Central memory CD8-positive, alpha-beta T cell (primary cell): ENCODE measurements at places on chromosomes 1 and 21.

- H3K27ac ChIP-seq: no peak overlapping the region
- no peaks in the 10 kb centered on the region for H3K36me3 ChIP-seq
- H3K4me3 ChIP-seq: no peak overlapping the region
- no peaks in the 10 kb centered on the region for H3K4me1 ChIP-seq
These were observed 106.6 kb downstream of the DUSP10 start for GRCh38 chr1:221635305-221635704.

- H3K4me1 ChIP-seq: peaks cover 61% of the 10 kb centered on the region
- H3K27me3 ChIP-seq: no peaks in the 10 kb centered on the region
- peak; percentile 65 for DNase-seq
- peak overlapping the region; percentile 73 for H3K4me3 ChIP-seq
- H3K36me3 ChIP-seq: peaks cover 15% of the 10 kb centered on the region
These were observed 5.7 kb upstream of the ZNF683 start for GRCh38 chr1:26378088-26378878.

DNA sequence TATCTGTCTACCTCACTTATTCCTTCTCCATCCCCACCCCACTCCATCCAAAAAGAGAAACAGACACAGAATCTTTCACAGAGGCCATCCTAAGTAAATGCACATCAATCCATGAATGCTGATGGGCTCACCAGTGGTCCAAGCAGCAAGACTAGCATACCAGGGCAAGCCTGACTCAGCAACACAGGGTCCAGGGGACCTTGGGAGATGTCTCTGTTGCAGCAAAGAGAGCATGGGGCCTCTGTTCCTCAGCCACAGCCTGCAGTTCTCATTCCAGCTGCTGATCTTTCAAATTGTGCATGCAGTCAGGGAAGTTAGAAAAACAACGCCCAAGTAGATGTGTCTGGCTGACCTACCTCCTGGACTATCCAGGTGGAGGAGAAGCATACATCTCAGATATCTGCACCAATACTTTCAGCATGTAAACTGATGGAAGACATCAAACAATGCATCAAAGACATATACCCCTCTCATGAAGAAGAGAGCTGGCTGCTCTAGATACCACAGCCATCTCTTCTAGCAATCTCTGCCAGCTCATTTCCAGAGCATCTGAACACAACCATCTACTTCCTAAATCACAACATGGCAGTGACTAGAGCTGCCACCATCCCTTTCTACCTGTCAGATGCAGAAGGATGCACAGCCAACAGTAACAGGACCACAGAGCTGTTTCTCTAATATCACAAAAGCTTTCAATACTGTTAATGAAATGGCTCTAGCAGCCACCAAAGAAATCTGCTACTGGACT lies 54.5 kb downstream of the CD34 start:
- H3K36me3 ChIP-seq: peaks cover 21% of the 10 kb centered on the region
- no peaks in the 10 kb centered on the region for H3K27me3 ChIP-seq
- no peak for DNase-seq
- peak overlapping the region; percentile 45 for H3K27ac ChIP-seq

DNA sequence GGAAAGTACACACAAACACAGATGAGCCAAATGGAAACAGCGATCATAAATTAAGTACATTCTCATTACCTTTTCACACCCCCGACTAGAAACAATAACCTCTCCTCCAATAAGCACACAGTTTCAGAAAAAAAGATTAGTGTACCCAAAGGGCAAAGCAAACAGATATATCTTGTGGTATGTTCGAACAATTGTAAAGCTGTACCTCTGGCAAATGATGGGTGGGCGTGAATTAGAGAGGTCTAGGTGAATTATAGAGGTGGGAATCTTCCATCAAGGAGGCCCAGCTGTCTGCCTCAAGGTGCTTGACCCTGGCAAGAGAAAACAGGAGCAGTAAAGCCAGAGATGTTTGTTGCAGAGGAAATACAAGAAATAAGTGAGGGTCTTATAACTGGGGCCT lies 715.3 kb upstream of the NEGR1 start:
- no peak overlapping the region for H3K27ac ChIP-seq
- no peaks in the 10 kb centered on the region for H3K36me3 ChIP-seq
- no peaks in the 10 kb centered on the region for H3K4me1 ChIP-seq
- H3K4me3 ChIP-seq: no peak overlapping the region
- DNase-seq: no peak

- peaks cover 3% of the 10 kb centered on the region for H3K36me3 ChIP-seq
- H3K4me3 ChIP-seq: peak overlapping the region; percentile 77
- peak overlapping the region; percentile 35 for H3K27ac ChIP-seq
These were observed 979 bp downstream of the RASSF5 start for GRCh38 chr1:206508130-206508889.

DNA sequence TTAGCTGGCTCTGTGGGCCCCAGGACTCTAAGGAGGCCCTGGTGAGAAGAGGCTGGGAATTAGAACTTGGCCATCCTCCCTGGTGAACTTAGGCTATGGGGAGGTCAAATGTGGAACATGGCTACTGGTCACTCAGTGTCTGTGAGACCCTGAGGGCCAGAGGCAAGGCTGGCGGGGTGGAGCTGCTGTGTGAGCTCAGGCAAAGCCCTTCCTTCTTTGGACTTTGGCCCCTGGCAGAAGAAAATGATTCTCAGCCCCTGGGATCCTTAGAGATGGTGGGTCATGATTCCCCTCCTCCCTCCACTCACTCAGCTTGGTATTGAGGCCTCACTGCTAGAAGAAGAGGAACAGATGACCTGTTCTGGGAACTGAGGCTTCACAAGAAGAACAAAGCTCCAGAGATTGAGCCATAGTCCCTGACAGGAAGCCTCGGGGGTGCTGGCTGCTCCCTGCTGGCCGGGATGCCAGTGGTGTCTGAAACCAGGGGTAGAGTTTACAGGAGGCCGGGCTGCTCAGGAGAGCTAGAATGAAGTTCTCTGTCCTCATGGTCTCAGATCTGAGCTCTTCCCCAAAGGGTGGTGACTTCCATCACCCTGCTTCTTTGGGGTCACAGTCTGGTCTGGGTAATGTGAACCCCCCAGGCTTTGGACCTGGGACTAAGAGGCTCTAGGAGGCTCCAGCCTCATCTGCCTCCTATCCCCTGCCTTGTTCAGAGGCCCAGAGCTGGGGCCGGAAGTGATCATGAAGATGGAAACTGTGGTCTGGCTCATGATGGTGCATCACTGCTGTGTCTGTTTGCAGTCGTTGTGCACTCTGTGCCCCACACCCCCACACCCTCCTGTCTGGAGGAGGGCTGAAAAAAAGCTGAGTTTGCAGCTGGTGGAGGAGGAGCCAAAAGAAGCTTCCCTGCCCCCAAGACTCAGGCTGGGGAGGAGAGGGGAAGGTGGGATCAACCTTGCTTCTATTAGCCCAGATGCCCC lies 905 bp downstream of the BTBD19 start:
- no peaks in the 10 kb centered on the region for H3K27me3 ChIP-seq
- H3K4me3 ChIP-seq: peak overlapping the region; percentile 74
- H3K27ac ChIP-seq: peak overlapping the region; percentile 100
- peaks cover 59% of the 10 kb centered on the region for H3K4me1 ChIP-seq
- peak; percentile 87 for DNase-seq

GRCh38 chr1:150149271-150150132 lies at the start of gene PLEKHO1:
Gene PLEKHO1, plus strand, starts transcription at chr1:150149916. Its CDS starts 342 bp downstream, at chr1:150150258.
- peak; percentile 29 for DNase-seq
- peak within 1 kb of the TSS; percentile 93 for H3K27ac ChIP-seq
- H3K36me3 ChIP-seq: peaks cover 22% of the 10 kb centered on the region
- H3K4me1 ChIP-seq: peaks cover 39% of the 10 kb centered on the region
- H3K4me3 ChIP-seq: peak within 1 kb of the TSS; percentile 93
- H3K27me3 ChIP-seq: no peaks in the 10 kb centered on the region

DNA sequence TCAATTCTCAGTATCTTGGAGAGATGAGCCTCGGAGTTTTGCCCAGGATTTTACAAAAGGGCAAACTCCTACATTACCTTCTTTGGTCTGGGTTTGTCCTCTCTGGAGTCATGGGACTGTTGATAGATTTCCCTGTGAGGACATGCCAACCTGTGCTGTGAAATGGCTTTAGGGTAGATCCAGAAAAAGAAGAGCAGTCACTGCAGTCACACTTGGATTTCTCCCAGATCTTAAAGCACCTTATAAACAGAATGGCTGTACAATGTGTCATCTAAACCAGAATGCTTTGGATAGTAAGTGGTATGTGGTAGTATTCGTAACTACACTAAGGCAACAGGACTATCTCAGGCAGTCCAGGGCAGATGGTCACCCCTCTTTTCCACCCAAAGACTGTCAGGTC lies 1.9 kb upstream of the CSRP1 start:
- H3K4me1 ChIP-seq: peaks cover 28% of the 10 kb centered on the region
- H3K27ac ChIP-seq: no peak overlapping the region
- H3K27me3 ChIP-seq: no peaks in the 10 kb centered on the region
- H3K4me3 ChIP-seq: no peak overlapping the region
- DNase-seq: no peak
- H3K36me3 ChIP-seq: no peaks in the 10 kb centered on the region
